Femur (tissue), 1 donor: ENCODE measurements at places on chromosomes 3 and 15.

DNA sequence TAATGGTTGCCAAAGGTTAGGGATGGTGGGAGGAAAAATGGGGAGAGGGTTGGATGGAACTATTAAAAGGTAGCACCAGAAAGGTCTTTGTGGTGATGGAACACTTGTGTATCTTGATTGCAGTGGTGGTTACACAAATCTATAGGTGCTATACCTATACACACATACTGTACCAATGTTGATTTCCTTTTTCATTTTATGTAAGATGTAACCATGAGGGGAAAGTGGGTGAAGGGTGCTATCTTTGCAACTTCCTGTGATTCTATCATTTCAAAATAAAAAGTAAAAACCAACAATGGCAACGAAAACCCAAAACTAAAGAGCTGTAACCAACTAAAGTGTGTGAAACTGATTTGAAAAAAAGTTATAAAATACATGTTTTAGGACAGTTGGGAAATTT, 761 bp upstream of the ZNF35 start:
- DNase-seq: no peak

DNA sequence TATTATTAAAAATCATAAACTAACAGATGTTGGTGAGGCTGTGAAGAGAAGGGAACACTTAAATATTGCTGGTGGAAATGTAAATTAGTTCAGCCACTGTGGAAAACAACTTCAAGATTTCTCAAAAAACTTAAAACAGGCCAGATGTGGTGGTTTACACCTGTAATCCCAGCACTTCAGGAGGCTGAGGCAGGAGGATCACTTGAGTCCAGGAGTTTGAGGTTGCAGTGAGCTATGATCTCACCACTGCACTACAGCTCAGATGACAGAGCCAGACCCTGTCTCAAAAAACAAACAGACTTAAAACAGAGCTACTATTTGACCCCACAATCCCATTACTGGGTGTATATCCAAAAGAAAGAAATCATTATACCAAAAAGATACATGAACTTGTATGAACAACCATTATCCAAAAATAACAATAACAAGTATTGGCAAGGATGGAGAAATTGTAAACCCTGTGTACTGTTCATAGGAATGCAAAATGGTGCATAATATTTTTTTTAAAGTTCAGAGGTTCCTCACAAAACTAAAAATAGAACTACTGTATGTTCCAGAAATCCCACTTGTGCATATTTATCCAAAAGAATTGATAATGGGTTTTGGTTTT, 25.5 kb downstream of the ZNF148 start:
- no peak for DNase-seq

GRCh38 chr3:133583396-133583795, 9.9 kb downstream of the CDV3 start:
- DNase-seq: no peak

DNA sequence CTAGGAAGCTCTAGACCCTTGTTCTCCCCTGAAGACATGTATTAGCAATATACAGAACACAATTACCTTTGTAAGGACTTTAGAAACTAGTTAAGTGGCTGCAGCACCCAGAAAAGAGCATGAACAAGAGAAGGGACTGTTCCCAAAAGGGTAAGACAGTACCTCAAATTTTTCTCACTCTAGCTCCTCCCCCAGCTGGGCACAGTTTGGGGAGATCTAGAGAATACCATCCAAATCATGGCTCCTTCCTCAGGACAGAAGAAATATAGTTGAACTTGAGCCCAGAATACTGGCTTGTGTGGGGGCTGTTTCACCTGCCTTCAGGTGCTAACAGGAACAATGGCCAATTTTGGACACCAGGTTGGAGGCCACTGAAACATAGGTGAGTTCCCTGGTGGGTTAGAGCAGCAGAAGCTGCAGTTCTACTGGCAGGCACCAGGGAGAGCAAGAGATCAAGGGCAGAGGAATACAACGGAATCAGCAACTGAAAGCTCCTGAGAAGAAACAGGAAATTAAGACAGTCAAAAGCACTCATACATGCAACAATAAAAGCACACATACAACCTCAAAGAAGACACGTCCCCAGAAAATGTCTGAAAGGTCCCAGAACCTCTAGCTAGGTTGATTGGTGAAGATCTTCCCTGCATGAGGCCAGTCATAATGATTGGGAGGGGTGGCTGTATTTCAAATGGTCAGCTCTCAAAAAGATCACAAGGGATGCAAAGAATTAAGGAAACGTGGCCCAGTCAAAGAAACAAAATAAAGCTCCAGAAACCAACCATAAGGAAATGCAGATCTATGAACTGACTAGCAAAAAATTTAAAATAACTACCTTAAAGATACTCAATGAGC, 104.9 kb upstream of the ASB14 start:
- peak; percentile 17 for DNase-seq

DNA sequence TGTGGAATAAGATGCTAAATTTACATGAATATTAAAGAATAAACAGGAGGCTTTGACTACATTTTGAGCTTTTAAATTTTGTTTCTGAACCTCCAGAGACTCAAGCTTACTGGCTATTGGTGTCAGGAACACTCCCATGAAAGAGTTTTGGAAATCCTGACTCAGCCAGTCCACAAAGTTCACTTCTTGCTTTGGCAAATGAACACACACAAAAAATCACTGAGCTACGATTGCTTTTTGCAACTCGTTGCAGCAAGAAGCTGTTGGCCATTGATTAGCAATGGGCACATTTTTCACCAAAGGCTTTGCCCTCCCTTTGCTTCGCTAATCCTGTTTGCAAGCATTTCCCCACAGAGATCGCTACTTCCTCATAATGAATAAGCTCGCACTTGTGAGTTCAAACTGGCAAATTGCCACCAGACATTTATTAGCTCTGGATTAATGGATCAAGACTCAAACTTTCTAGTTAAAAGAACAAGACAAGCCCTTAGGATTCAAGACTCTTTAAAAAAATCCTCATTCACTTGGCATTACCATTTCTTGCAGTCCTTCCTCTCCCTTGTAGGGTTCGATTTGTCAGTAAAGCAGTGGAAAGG, 343.2 kb upstream of the ONECUT1 start:
- DNase-seq: no peak

GRCh38 chr15:49415638-49416037, 7.4 kb upstream of the FGF7 start:
- DNase-seq: no peak

GRCh38 chr15:49094923-49095322, 48.7 kb upstream of the SECISBP2L start:
- no peak for DNase-seq

DNA sequence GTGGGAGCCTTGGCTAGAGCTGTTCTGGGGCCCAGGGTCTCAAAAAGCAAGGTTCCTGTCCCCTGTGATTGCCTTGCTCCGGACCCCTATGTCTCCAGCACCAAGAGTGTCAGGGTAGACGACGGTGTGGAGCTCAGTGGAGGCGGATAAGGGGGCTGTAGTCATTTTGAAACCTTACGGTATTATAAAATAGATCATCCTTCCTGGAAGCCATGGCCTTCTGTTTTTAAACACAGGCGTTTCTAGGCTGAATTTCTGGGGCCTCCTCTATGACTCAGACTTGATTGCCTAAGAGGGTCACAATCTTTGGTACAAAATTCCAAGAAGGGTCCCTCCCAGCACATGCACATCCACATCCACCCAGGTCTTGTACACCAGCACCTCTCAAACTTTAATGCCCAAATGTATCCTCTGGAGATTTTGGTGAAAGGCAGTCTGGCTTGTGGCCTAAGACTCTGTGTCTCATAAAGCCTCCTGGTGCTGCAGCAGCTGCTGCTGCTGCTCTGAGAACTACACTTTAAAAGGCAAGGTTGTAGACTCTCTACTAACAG, 70.5 kb upstream of the XCR1 start:
- DNase-seq: no peak

DNA sequence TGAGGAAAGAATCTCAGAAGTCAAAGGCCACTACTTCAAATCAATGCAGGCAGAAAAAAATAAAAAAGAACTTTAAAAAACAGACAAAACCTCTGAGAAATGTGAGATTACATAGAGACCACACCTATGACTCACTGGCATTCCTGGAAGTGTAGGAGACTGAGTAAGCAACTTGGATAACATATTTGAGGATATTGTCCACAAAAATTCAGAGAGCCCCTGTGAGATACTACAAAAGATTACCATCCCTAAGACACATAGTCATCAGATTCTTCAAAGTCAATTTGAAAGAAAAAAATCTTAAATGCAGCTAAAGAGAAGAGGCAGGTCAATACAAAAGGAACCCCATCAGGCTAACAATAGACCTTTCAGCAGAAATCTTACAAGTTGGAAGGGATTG, 887.3 kb downstream of the NTRK3 start:
- no peak for DNase-seq

GRCh38 chr15:52331490-52332240, 36.1 kb upstream of the MYO5C start:
- DNase-seq: no peak

DNA sequence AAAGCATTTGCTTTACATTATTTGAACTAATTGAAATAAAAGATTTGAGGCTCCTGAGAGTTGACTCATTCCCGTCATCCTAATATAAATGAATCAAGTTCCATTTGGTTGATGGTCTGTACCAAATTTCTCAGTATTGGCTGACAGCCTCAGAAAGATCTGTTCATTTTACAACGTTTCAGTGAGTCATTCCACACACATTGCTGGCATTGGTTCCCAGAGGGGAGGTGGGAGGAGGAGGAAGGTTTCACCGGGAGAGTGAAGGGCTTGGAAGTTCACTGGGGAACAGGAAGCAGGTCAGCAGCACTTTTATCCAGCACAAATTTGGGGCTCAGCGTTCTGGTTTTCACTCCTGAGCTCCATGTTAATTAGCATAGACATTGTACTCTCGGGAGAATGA, 176.7 kb upstream of the CADPS start:
- peak; percentile 19 for DNase-seq

GRCh38 chr15:101156509-101157159, 95.2 kb downstream of the CHSY1 start:
- DNase-seq: peak; percentile 76

DNA sequence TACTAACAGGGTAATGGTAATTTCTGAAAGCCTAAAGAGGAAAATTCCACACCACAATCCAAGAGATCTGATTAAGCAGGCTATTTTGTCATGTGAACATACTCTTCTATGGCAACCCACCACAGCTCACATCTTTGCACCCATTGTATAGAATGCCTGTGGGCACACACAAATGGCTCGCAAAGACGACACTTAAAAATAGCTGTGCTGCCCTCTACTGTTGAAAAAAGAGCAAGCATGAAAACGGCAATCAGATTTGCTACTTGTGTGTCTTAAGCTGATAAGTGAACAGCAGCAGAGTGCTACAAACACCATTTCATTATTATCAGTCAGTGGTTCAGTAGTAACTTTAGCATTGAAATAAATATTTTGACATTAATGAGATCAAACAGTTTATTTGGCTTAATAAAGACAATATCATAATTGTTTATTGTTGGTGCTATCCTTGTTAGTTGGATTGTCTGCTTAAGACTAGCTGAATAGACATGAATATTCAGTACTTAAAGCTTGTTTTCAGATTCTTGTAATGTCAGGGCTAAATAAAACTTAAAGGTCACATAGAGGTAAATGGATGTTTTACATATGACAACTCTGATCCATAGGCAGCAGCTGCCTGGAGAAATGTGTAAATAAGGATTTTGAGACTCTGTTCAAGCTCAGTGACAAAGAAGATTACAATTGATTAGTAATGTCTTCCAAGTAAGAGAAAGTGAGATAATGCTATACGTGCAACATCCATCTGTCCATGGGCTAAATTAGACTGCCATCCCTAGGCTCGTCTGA, 199.1 kb downstream of the LRRN1 start:
- no peak for DNase-seq

- no peak for DNase-seq
Measured at GRCh38 chr3:48493203-48493501, 10.8 kb downstream of the SHISA5 start.

DNA sequence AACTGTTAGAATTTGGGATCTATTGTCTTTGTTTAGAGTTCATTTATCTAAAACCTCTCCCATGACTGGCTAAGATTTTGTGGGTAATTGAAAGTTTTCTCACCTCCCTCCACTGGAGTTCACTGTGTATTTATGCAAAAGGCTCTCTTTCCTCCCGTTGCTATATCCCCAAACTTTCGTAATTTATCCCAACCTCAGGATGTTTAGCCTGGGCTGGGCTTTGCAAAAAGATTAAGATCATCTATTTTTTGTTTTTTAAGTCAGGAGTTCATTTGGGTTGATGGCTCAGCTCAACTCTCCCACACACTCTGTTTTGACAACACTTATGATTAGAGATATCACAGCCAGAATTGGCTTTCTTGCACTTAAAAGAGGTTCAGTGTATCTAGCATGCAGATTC, 27.0 kb downstream of the SUCNR1 start:
- no peak for DNase-seq

DNA sequence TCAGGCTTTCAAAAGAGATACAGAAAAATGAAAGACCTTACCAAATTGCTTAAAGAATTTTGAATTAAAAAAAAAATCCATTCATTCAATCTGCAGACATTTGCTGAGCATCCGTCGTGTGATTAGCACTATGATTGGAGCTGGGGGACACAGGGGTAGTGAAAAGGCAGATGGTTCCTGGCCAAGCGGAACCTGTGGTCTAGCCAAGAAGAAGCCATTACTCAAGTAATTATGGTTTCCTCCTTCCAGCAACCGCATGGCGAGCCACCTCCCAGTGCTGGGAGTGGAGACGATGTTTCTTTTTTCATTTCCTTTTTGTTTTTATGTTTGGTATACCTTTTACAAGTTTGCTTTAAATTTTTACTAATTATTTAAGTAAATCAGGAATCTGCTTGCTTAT, 140.2 kb downstream of the CACNA2D3 start:
- peak; percentile 60 for DNase-seq

GRCh38 chr3:73294537-73294936, 233.1 kb downstream of the EBLN2 start:
- no peak for DNase-seq

DNA sequence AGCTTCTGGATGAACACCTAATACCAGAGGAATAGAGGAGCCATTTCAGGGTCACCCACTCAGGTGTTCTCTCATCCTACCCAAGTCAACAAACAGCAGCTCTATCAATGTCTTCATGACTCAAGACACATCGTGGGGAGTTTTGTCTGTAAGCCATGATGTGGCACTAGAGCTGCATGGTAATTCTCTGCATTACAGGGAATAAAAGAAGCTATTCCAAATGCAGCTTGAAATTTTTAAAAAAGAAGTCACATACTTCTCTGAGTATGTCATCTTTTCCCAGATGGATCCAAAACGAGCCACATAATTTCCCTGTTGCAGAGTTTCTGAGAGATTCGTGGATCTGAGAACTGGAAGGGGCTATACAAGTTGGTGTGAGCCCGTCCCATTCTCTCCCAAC, 6.1 kb upstream of the THSD4 start:
- no peak for DNase-seq

DNA sequence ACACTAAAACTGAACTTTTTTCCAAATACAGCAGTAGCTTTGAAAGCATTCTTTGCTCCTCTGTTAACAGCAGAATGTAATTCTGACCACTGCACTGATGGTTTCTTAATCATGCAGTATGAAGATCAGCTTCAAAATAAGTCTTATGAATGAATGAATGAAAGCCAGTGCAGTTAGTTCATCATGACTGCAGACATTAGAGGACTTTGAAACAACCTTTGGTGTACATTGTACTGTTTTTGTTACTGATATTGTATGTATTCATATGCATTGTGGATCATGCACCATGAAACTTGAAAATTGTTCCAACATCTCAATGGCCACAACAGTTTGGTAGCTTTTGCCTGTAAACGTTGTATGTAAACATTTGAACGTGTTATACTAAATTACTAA, 1.3 kb upstream of the TNIK start:
- DNase-seq: no peak

GRCh38 chr15:68631601-68632051, 52.8 kb downstream of the CORO2B start:
- no peak for DNase-seq

GRCh38 chr15:77654975-77655374, 22.3 kb upstream of the LINGO1 start:
- no peak for DNase-seq

- DNase-seq: no peak
Measured at GRCh38 chr15:39110746-39111145, 470.1 kb upstream of the THBS1 start.
